ENCODE measurements at places on chromosomes 1 and 21.

DNA sequence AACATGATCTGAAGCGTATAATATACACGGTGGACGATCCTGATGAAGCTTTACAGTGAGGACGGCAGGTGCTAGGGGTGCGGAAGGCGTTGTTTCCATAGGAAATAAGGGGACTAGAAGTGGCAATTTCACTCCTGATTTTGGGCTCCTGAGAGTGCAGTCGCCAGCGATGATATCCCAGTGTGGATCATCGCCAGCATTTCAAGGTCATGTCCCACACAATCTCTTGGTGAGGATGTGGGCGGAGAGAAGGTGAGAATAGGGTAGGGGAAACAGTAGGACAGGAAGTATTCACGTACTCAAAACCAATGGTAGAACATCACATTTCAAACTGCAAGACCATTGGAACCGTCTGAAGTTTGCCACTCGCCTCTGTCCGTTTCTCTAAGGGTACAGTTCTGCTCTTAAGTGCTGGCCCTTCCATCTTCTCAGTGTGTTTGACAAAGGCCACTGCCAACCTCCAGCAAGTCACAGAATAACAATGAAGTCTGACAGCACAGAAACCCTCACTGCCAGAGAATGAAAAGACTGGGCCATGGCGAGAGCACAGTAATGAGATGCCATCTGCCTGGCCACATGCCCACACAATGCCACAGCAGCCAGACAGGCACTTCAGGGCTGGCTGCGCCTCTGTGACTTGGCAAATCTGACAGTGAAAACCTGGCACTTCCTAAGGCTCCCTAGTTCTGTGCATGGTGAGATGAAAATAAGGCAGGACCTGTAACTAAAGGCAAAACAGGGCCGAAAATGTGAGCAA, 27.9 kb downstream of the PCSK9 start:
- DNase-seq, result no peak

DNA sequence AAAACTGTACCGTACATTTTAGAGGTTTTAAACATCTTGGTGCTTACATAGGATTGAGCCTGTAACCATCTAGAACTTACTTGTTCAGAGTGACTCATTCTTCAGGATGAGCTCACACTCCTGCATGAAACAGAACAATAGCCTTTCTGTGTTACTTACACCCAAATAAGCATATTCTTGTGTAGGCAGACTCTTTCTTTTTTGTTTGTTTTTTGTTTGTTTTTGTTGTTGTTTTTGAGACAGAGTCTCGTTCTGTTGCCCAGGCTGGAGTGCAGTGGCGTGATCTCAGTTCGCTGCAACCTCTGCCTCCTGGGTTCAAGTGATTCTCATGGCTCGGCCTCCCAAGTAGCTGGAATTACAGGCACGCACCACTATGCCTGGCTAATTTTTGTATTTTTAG, 3.8 kb upstream of the CA6 start:
- DNase-seq, result no peak

- DNase-seq, result no peak
These were observed 41.8 kb upstream of the ATF3 start for GRCh38 chr1:212566522-212567479.

- no peak for DNase-seq
These were observed 13.2 kb downstream of the RHOU start for GRCh38 chr1:228748431-228748830.

GRCh38 chr1:21139601-21140000, 37.1 kb downstream of the EIF4G3 start:
- no peak for DNase-seq

GRCh38 chr1:226474443-226475141, 66.7 kb upstream of the PARP1 start:
- DNase-seq, result no peak

DNA sequence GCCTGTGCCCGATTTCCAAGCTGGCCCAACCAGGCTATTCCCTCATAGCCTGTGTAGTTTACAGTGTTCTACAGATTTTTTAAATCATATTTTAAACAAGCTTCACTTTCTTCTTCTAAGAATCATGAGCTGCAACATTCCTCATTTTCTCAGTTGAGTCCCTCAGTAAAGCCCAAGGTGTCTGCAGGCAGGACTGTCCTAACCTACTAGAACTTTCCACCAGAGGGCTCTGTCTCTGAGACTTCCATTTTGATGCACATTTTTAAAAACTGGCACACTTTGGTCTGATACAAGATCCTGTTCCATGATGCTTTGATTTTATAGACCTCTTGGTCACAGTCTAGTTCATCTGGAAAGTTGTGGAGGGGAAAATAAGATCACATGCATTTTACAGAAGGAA, 21.6 kb upstream of the SLAMF6 start:
- no peak for DNase-seq

DNA sequence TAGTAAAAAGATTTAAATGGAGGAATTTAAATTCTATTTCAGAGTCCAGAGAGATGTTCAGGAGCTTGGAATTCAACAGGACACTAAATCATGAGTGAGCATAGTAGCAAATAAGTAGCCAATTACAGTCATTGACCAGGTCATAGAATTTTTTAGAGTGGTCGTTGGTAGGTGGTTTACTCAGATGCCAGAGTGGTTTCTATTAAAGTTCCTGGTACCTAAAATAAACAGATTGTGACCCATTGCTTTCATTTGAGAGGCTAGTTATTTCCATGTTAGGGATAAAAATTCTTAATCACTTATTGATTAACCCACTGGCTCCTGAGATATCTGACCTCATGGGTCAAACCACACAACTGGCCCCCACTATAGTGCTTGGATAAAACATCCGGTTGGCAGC, 201.3 kb downstream of the ASTN1 start:
- no peak for DNase-seq

DNA sequence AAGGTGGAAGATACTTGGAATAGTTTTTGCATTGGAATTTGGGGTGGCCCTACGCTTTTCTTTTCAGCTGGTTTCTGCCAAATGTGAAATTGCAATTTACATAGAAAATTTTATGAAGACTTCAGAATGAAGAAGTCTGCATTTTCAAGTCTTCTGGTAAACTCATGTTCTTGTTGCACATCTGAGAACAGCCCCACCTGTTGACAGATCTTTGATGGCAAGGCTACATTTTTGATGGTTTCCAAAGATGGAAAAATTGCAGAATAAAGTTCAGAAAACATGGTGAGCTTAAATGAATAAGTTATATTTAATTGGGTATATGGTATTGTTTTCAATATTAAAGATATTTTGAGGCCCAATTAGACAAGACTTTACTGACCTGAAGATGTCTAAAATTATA, 25.4 kb downstream of the OLFM3 start:
- no peak for DNase-seq

DNA sequence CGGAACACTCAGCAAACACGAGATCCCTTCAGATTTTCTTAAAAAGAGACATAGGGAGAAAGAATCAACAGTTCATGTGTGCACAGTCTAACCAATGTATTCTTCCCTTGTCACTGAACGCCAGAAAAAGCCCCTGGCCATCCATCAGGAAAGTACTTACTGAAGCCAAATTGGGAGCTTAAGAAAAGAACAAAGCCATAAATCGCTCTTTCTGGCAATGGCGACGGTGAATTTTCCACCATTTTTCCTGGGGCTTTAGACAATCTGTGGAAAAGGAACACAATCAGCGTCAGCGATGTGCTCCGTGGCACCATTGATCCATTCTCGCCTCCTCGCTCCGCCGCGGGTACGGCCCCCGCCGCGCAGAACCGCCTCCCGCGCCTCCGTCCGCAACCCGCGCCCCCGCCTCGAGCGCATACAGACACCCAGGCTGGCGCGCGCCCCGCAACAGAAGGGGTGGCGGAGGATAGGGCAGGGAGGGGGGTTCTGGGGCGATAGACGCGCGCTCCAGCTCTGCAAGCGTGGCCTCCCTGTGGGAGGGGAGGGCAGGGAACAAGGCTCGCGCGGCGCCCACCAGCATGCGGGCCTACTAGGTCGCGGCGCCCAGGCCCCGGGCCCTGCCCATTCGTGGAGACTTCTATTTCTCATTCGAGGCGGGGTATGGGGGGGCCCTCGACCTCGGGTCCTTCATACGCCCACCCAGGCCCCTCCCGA, 440 bp downstream of the PIGP start:
- peak; percentile 86 for DNase-seq

- no peak for DNase-seq
These were observed 84.3 kb downstream of the ELAVL4 start for GRCh38 chr1:50193002-50193401.

GRCh38 chr1:111707906-111708305, 31.3 kb downstream of the INKA2 start:
- no peak for DNase-seq

Data from RWPE2 (cell line).